ENCODE measurements at places on chromosomes 7 and 10.
A peak's percentile ranks its signal among the peaks of the same experiment; 100 is the strongest.

- DNase-seq, result no peak
Measured at GRCh38 chr7:7867846-7868571, 100.6 kb upstream of the GLCCI1 start.

- no peak for DNase-seq
Measured at GRCh38 chr10:45253183-45253914, 62.1 kb downstream of the OR13A1 start.

- peak; percentile 69 for DNase-seq
Measured at GRCh38 chr7:98629001-98629431, 11.9 kb downstream of the NPTX2 start.

DNA sequence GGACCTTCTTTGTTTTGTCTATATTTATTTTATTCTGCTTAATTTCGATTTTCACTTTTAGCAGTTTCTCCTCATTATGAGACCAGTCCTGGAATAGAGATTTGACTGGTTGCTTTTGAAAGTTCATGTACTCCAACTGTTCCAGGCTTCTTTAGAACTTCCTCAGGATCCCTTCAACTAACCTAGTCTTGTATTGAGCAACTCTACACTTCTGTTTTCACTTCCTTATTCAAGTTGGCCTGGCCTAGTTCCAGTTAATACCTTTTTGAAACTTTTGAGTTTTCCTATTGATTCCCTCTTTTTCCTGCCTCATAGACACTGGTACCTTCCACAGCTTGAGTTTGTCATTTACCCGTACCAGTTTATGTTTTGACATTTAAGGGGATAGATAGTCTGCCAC lies 421.7 kb downstream of the ATRNL1 start:
- DNase-seq, result no peak

DNA sequence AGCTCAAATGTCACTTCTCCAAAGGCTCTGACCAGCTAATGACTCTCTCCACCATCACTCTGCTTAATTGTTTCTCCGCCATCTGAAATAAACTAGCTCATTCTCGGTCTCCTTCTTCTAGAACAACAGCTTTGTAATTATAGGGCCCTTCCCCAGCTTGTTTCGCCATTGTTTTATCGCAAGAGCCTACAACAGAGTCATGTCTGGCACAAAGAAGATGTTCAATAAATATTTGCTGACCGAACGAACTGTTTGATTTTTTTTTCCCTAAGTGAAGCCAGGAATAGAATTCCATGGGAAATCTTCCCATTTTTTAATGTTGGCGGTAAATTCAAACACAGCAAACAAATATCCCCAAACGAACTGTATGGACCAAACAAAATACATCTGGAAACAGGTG lies 63.8 kb upstream of the NMT2 start:
- no peak for DNase-seq

DNA sequence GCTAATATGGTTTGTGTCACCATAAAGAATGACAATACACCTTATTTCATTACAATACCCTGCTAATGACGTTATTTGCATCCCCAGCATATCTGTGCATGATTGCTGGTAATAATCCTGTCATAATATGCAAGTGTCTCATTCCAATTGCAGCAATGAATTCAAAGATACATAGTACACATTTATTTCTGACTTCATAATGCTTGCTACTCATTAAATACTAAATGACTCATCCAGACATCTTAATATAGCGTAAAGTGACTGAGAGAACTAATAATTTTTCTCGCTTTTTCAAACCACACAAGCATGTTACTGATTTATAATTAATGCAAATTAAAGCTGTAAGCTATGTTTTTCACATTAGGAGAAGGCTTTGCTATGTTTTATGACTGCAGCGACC lies 234.7 kb upstream of the MDFIC start:
- DNase-seq, result no peak

- no peak for DNase-seq
Measured at GRCh38 chr7:28560767-28561166, 148.4 kb downstream of the CREB5 start.

- no peak for DNase-seq
Measured at GRCh38 chr10:69382382-69383117, 34.2 kb downstream of the TACR2 start.

- DNase-seq, result no peak
Measured at GRCh38 chr7:152462995-152463708, 27.3 kb upstream of the KMT2C start.

DNA sequence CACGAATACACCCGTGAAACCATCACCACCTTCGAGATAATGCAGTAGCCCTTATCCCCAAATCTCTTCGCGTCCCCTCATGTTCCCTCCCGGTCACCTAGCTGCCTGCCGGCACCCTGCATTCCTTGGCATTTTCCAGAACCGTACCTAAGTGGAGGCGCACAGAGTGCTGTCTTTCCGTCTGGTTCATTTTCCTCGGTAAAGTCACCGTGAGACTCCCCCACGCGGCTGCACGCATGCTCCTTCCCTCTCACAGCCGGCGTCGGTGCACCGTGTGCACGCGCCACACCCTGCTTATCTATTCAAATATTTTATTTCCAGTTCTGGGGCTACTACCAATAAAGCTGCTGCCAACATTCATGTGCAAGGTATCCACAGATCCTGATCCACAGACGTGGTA lies 65.5 kb upstream of the NKX6-2 start:
- no peak for DNase-seq

- DNase-seq, result peak; percentile 49
Measured at GRCh38 chr7:24948739-24949138, 31.2 kb downstream of the OSBPL3 start.

- no peak for DNase-seq
Measured at GRCh38 chr10:118903691-118904090, 125.8 kb upstream of the NANOS1 start.

- DNase-seq, result no peak
Measured at GRCh38 chr10:19668116-19668515, 148.1 kb upstream of the PLXDC2 start.

DNA sequence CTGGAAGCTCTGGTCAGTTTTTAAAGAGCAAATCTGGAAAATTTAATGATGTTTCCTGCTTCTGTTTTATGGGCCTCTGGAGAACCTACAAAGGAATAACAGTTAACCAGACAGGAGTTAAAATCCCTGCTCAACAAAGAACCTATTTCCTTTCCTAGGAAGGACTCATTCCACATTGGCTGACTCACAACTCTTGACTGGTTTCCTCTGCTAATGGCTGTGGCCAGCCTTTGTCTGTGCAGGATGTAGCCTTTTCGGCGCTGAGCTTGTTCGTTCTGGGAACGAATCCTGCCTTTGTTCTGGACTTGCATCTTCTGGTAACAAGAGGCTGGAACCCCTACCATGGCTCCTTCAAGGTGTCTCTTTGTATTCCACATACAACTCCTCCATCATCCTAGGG lies 112.8 kb upstream of the PDCD4 start:
- peak; percentile 94 for DNase-seq

DNA sequence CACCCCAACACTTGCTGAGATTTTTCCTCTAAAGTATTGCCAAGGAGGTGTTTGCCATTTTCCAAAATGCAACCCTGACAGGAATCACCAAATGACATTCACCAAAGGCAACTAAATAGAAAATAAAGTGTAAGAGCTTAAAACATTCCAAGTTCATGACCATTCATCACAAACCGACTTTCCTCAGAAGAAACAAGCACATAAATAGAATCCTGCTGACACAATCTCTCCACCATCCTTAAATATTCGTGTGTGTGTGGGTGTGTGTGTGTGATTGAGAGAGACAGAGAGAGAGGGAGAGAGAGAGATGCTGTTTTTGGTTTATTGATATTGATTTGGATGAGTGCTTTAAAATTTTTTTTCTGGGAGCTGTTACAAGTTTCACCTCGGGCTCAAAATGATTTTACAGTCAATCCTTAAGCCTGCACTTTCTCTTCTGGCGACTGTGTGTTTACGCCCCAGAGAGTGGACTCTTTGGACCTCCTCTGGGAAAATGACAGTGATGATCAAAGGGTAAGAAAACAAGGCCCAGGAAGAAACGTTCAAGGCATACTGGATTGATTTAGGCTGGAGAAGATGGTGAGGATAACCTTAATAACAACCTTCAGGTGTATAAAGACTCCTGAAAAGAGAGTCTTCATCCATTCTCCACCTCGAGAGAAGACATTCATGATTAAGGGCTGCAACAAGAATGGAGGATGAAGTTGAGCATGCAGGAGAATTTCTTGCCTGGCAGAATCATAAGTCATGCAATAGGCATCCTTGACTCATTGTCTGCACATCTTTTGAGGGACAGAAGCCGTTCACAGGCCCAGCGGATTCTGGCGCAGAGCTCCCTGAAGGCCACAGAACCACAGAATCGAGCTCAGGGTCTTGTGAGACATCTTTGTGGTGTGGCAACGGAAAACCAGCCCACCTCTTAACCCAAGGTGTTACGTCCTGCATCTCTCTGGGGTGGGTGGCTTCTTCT lies 104.4 kb upstream of the FGFR2 start:
- DNase-seq, result no peak

DNA sequence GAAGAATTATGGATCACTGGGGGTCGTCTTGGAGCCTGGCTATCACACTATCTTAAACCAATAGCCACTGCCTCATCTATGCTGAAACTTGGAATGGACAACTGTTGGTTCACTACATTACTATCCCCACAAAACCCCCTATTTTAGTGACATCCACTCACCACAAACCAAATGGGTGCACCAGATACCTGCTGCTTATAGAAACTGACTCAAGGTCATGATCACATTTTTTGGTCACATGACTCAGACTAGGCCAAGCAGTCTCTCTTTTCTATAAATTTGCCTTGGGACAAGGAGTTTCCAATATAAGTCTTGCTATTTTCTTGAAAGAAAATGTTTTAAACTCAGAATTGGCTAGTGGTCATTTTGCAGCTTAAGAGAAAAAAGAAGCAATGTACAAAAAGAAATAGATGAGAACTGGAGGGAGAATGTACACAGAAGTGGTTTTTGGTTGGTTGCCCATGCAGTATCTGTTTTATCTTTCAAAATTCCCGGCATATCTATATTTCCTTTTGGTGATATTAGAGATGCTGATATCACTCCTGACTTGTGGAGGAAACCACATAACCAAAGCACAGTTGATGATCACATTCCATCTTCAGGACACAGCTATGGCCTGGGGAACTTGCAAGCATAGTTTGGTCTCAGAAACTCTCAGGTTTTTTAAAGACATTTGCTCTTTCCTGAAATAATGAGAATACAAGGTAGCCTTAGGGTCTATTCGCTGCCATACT lies 85.2 kb upstream of the CACNA2D1 start:
- no peak for DNase-seq

DNA sequence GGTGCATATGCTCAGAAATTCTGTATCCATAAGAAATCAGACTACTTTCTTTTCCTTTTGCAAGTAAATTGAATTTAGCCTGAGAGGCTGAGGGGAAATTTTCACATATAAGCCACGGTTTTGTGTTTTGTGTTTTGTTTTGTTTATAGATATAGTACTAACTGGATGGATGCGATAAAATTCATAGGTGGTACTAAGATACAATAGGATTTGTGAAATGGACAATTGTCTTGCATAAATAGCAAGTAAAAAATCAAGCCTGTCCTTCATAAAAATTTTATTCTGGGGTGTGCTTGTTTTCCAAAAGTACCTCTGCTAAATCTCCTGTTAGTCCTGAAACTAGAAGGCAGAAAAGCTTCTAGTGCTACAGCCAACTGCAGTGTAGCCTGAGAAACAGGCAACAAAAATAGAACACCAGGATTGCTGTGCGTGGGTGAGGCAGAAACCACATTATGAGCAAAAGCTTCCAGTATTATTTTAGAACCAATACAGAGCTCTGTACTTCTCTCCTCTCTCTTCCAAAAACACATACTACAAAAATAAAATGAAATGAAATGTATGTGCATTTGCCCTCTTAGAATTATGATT lies 634 bp upstream of the HDAC9 start:
- no peak for DNase-seq

GRCh38 chr7:140049339-140050024 lies 13.3 kb downstream of the PARP12 start:
- DNase-seq, result peak; percentile 87

- DNase-seq, result no peak
Measured at GRCh38 chr7:114806590-114807162, 115.2 kb upstream of the MDFIC start.

Measured in dermis microvascular lymphatic vessel endothelial cell (primary cell).